ENCODE measurements at places on chromosomes 5 and 9.

GRCh38 chr5:19098434-19098833, 889.6 kb downstream of the CDH18 start:
- no peak for DNase-seq

GRCh38 chr5:73776405-73776804, 150.4 kb downstream of the ARHGEF28 start:
- DNase-seq: no peak

DNA sequence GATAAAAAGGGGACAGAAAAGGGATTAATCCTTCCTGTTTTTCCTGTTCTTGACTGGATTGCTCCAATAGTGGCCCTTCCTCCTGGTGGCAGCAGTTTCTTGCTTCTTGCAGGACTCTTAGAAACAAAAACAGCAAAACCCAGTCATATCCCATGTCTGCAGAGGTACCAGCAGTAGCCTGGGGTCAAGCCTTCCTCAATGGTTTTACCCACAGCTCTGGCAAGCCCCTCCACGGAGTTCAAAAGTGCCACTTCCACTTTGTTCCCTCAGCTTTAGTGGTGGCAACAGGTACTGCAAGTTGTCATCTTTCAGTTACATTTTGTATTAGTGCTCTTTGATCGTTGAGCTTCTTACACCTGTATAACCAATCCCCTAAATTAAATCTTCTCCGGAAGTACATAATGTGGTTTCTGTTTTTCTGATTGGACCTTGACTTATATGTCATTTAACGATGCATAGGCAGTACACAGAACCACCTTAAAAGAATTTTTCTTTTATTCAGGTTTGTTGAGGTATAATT, 8.7 kb upstream of the RANBP6 start:
- DNase-seq: peak; percentile 63

- DNase-seq: no peak
Measured at GRCh38 chr9:15219546-15219945, 87.5 kb downstream of the TTC39B start.

DNA sequence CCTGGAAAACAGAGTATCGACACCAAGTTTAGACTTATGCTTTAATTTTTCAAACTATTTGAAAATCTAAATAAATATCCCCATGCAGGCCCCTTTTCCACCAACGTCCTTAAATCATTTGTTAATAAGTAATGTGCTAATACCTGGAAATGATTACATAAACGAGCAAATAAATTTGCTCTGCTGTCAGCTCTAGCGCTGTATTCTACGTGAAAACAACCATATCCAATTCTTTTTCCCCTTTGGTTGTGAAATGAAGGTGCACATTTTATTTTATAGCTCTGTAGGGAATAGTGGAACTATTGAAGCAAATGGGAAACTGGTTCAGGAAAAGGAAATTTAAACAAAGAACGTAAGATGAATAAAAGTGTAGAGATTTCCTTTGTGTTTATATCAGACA, 137.7 kb upstream of the ZNF608 start:
- no peak for DNase-seq

DNA sequence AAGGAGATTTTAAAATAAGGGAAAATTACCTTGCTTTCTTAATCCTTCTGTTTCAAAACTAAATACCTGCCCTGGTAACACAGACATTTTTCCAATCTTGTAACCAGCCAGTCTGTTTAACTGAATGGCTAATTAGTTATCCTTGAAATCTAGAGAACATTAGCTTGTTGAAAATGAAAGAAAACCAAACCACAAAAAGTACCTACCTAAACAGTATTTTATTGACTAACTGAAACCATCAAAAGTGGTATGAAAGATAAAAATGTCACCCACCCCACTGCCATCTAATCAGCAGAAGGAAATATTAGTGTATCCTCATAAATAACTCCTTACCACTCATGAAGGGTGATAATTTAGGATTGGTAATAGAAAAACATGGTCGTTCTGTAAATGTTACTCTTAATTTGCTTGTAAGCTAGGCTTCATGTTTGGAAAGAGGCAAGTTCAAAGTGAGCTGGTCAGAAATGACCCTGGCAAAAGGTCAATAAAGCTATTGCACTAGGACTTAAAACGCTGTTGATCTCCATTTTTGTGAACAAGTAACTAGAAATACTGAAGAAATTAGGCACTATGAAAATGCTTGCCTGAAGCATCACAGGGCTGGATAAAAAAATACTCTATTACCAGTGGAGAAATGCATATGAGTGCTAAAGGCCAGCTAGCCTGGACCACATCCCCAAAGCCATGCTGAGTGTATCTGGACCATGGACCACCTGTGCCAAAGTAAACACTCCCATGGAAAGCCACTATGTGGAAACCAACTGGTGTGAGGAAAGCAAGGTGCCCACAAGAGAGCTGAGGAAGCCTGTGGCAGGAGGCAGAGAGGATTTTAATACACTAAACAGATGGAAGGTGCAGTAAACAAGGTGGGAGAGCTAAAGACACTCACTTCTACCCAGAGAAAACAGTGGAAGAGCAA, 8.4 kb downstream of the SEMA5A start:
- no peak for DNase-seq

DNA sequence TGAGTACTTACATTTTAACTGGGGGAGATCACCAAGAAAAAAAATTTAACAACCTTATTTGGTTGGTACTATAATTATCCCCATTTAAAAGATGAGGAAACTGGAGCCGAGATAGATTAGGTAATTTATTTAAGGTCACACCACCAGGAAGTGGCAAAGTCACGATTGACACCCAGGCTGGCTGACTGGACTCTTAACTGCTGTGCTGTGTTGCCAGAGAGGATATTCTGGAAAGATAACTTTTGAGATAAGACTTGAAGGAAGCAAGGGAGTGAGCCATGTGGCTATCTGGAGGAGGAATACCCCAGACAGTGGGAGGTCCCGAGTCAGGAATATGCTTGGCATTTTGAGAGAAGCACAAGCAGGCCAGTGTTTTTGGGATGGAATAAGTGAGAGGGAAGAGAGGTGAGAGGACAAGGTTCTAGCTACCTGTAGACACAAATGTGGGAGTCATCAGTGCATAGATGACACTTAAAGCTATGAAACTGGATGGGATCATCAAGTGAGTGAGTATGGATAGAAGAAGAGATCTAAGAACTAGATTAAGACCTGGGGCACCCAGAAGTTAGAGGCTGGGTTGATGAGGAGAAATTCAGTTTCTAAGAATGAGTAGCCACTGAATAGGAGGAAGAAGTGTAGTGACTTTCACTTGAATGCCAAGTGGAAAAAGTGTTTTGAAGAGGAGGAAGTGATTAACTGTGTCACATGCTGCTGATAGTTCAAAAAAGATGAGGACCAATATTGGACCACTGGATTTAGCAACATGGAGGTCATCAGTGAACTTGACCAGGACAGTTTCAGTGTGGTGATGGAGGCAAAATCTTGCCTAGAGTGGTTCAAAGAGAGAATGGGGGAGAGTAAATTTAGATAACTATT, 25.6 kb downstream of the PDE8B start:
- no peak for DNase-seq

DNA sequence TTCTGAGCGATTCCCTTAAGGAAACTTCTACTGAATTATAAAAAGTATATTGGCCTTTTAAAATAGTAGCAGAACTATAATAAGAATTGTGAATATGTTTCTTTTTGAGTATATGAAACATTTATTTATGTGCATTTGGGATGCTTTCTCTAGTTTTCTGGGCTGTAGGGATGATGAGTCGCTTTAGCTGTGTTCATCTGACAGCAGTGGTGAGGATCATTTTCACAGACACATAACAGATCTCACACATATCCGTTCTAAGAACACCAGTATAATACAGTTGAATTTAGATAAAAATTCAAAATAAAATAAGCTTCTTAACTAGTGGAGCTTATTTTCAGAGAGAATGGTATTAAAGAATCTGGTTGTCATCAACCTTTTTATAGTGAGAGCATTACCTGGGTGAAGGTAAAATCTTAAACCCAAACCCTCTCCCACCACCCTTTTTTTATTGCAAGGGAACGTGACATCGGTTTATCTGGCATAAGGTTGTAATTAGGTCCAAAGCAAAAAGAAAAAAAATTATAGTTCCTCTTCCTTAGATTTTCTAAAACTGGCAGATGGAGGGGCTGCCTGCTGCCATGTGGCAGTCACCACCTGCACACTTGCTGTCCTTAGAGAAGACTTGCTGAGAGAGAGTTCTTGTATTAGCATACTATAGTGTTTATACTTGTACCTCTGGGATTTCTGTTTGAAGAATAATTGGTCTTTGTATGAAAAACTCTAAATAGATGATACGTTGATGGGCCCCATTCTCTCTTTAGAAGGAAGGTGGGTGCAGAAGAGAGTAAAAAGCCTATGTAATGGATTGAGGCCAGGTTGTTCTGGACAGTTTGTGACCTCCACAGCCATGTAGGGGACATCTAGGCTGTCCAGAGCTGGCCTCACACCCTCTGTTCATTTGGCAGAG, 86.8 kb downstream of the CAMK4 start:
- DNase-seq: no peak

DNA sequence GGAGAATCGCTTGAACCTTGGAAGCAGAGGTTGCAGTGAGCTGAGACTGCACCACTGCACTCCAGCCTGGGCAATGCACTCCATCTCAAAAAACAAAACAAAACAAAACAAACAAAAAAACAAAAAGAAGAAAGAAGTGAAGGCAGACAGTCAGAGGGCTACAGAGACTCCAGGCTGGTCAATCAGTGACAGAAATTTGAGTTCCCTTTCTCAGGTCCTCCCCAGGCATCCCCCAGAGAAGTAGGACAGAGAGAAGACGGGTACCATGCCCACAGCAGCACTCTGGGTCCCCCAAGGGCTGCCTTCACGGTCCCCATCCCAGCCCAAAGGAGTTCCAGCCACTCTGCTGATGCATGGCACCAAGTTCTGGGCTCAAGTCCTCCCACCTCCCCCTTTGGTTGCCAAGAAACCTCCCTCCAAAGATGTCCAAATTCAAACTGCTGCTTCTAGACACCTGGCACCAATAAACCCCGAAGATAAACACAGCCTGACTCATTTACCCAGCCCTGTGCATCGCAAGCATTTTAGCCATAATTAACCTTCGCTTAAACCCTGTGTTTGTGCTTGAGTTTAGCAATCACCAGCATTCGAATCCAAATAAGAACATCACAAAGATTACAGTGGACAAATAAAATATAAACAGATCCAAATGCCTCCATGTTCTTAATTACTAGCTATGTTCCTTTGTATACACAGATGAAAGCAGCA, 24.0 kb downstream of the SEMA4D start:
- DNase-seq: no peak

- no peak for DNase-seq
Measured at GRCh38 chr9:5892456-5893133, 1.9 kb downstream of the MLANA start.

DNA sequence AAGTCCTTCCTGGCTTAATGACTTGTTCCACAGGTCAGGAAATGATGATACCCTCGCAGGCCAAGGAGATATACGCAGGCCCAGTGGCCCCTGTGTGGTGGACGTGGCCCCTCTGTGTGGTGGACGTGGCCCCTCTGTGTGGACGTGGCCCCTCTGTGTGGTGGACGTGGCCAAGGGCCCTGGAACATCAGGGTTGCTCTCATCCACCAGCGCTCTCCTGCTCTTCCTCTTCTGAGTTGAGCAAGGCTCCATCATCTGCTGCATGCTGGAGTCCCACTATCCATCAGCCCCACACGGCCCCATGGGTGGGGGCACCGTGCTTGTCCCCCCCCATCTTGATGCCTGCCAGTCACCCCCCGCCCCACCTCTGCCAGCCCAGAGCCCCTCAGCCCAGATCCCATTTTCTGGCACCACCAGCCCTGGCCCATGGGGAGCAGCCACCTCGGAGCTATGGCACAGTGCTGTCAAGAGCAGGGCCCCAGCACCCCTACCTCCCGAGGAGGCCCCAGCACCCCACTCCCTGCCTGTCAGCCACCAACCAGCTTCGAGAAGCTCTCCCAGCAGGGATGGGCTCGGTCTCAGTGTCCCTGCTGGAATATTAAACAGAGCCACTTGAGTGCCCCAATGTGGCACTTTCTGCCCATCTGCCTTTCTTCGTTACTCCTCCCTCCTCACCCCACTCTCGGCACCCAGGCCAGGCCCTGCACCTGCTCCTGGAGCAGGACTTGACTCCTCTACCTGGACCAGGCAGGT, 8.1 kb downstream of the LRRC14B start:
- DNase-seq: no peak

DNA sequence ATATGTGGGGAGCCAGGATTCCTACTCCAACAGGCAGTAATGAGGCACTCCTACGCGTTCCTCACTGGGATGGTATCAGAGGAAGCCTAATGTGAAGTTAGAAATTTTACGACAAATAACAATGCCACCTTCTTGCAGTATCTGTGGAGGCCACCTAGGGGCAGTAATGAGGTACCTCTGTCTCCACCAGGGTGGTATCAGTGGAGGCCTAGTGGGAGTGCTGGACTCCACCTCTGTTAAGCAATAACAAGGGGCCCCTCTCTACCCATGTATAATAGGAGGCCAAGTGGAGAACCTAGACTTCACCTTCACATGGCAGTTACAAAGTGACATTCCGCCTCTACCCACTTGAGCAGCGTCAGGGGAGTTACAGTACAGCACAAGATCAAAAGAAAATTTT, 147.9 kb downstream of the PLPPR1 start:
- DNase-seq: peak; percentile 35

DNA sequence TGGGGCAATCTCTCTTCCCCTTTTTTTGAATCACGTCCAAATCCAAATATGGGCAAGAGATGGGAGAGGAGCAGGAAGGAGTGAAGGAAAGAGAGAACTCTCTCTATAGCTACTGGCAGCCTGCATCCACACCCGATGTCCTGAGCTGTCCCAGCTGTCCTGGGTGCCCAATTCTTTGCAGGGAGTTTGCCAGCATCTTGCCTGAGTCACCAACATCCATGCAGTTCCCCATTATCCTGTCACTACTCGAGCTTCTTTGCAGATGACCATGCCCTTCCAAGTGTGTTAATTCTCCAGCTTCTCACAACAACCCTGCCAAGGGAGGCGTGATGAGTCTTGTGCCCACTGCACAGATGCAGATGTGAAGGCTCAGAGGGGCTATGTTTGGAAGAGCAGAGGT, 127.1 kb downstream of the NSG2 start:
- no peak for DNase-seq

GRCh38 chr5:43315263-43315662, 2.1 kb upstream of the HMGCS1 start:
- no peak for DNase-seq
